Activated naive CD4-positive, alpha-beta T cell treated with anti-CD3 and anti-CD28 coated beads, Interleukin-2, amount 50 U/mL, for 72 hours (primary cell): ENCODE measurements at places on chromosomes 12 and 14. TPM values are rescaled to one million over a fixed set of nuclear protein-coding genes. Genes with fewer than 3 reads are reported as not detected.

Gene HOXC5
- not detected for total RNA-seq

Gene ATF7IP
- 78.1 TPM for total RNA-seq

Gene PAWR
- 12.0 TPM for total RNA-seq

Gene RHOJ
- total RNA-seq: not detected

Gene TMPRSS12
- total RNA-seq: not detected

Gene B3GNT4
- total RNA-seq: not detected

Gene PLA2G1B
- not detected for total RNA-seq

Gene TSPAN19
- total RNA-seq: not detected

Gene ARMH4
- total RNA-seq: not detected

Gene SOCS2
- 13.1 TPM for total RNA-seq

Gene ADAM20
- total RNA-seq: 2.4 TPM

Gene SIX6
- total RNA-seq: not detected

Gene ACTR10
- 37.4 TPM for total RNA-seq

Gene SYT1
- not detected for total RNA-seq

Gene FICD
- total RNA-seq: 2.3 TPM

Gene MYG1
- 63.8 TPM for total RNA-seq

Gene CCDC197
- 0.20 TPM for total RNA-seq

Gene ACOT2
- total RNA-seq: 5.3 TPM

Gene KLRB1
- not detected for total RNA-seq

Gene CIDEB
- 6.9 TPM for total RNA-seq

Gene KITLG
- total RNA-seq: not detected

Gene SERPINA3
- total RNA-seq: not detected

Gene P2RX7
- 7.3 TPM for total RNA-seq

Gene A2ML1
- not detected for total RNA-seq

Gene STAT6
- 283 TPM for total RNA-seq

Gene COL2A1
- not detected for total RNA-seq

Gene OTUB2
- total RNA-seq: 2.3 TPM

Gene L2HGDH
- 17.3 TPM for total RNA-seq

Gene EXOC5
- 80.4 TPM for total RNA-seq

Gene RPGRIP1
- not detected for total RNA-seq

Gene PRB2
- total RNA-seq: not detected

Gene RBP5
- not detected for total RNA-seq

Gene GZMH
- total RNA-seq: 17.0 TPM
